Small intestine (tissue), 16 donors: ENCODE measurements at places on chromosomes 5 and 9.

GRCh38 chr9:85258823-85259370 lies 482.9 kb downstream of the AGTPBP1 start:
- peak; percentile 38 for DNase-seq

- DNase-seq = no peak
These were observed 1766.1 kb upstream of the C9orf72 start for GRCh38 chr9:29339387-29339786.

- DNase-seq = no peak
These were observed 97.7 kb downstream of the PRDM6 start for GRCh38 chr5:123186771-123187170.

DNA sequence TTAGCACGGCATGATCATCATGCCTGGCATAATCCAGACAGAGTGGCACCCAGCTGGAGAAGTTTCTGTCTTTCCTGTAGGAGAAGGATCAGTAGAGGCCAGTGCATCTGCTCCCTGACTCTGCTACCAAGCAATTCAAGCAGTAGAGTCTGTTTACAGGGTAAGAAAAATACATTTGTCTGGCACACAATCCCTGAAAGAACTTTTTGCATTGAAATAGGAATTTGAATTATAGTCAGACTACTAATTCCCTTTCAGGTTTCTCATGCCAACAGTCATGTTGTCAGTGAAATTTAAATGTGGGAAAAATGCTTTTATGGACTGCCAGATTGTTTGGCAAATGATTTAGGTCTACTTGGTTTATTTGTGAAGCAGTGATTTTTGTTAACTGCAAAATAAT lies 125.6 kb downstream of the RAB3C start:
- no peak for DNase-seq

DNA sequence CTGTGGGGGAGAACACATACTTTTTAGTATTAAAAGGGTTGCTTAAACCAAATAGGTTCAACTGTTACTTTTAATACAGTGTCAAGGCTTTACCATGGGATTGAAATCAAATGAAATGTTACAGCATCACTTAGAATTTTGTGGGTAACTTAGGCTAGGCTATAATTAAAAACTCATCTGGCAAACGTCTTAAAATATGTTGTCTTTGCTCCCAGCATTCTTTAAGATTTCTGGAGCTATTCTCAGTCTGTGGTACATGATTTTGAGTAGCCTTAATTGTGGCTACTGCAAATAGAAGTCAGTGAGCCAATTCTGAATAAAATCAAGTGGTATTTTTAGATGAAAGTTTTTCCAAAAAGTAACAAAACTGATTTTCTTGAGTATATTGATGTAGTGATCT lies 30.7 kb downstream of the UHRF2 start:
- no peak for DNase-seq

- no peak for DNase-seq
These were observed 4.0 kb downstream of the SLC35D2 start for GRCh38 chr9:96379461-96379860.

DNA sequence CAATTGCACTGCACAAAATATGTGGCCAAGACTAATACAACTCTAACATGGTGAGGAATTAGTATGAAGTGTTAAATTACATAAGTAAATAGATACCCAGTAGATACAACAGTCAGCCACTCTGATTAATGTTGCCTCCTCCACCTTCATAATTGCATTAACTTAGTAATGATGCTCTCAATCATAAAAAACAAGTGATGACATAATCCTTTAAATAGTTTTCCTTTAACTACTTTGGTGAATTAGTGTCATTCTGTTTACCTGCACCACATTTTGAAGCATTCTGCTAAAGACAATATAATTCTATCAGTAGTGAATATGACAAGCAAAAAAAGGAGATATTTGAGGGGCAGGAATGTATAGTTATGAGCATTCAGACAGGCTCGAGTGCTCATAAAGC lies 265.9 kb upstream of the SLC24A2 start:
- DNase-seq = no peak

- DNase-seq = no peak
These were observed 89.6 kb downstream of the RIC1 start for GRCh38 chr9:5718296-5719032.

DNA sequence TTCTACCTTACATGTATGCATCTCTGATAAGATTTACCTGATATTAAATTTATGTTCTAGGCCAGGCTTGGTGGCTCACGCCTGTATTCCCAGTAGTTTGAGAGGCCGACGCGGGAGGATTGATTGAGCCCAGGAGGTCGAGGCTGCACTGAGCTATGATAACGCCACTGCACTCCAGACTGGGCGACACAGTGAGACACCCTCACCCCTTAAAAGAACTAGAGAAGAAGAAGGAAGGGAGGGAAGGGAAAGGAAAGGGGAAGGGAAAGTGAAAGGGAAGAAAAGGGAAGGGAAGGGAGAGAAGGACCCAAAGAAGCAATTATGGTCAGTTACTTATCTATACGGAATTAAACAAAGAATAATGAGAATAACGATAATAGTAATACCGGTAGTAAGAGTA lies 1.2 kb upstream of the RFK start:
- DNase-seq = no peak

DNA sequence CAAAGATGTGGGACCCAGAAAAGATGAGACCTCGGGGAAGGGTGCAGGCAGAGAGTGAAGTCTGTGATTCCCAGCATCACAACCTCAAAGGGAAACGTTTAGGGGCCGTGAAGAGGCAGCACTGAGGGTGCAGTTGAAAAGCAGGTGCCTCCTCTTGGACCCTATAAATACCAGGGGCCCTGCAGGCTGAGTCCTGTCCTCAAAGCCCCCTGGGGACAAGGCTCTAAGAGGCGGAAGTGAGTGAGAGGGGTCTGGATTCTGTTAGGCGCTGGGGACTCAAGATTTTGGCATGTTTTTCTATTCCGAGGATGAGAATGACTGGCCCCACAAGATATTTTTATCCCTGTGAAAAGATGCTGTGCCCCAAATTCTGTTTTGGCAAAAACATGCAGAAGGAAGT lies 107.8 kb downstream of the THBS4 start:
- DNase-seq = no peak

- no peak for DNase-seq
These were observed 27.6 kb downstream of the ZFYVE16 start for GRCh38 chr5:80435476-80435875.

- DNase-seq = no peak
These were observed 41.5 kb downstream of the FOXI1 start for GRCh38 chr5:170147051-170147752.
